ENCODE measurements at places on chromosomes 3 and 15.

DNA sequence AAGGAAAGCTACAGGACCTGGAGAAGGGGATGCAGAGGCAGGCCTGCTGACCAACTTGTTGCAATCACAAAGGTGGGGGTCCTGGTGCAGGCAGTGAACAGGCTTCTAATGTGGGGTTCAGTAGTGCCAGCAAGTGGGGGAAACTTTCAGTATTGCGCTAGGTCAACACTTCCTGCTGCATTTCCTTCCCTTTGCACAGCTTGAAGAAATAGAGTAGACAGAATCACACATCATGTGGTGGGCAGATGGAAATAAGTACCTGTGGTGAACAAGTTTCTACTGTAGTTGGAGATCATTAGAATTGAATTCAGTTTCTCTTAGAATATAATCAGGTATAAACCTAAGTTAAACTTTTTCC lies 63.4 kb downstream of the RGMA start:
- DNase-seq, result no peak

DNA sequence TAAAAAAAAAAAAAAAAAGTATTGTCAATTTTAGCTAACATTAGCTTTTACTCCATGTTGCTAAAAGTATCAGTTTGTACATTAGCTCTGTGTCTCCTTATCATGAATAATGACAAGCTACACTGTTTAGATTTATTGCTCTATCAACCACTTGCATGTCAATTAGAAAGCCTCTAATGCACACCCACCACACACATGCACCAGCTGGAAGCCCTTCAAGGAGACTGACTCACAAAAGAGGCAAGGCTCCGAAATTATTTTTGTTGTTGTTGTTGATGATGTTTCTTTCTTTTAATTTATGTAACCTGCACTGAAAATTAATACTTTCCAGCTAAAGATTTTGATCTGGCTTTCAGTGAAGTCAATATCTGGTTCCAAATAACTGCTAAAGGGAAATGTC lies 71.5 kb downstream of the ETFA start:
- DNase-seq, result no peak

DNA sequence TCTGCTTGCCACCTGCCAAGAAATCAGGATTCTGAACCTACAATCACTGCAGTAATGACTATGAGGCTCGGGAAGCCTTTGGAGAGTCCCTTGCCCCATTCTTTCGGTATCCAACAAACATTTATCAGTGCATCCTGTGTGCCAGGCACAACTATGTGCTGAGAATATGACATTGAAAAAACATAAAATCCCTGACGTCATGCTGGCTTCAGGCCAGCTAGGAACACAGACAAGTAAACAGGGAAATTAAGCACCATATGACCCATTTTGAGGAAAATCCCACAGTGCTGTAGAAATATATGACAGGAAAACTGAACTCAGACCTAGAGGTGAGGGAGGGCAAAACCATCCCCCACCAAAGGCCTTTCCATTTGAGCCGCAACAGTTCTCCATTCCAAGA lies 34.1 kb upstream of the DET1 start:
- no peak for DNase-seq

DNA sequence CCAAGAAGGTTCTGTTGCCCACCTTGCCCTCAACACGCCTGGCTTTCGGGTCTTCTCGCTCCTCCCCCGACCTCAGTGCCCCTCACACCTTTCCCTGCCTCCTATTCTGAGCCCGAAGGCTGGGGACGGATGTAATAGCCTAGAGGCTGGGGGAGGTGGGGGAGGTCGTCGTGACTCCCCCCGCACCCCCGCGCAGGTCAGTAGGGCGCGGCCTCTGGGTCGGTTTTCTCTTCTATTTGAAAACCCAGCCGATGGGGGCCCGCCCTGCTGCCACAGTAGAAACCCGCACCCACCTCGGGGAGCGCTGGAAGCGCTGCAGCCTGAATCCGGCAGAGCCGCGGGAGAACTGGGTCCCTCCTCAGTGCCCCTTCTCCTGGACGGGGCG lies 1.0 kb upstream of the RBPMS2 start:
- no peak for DNase-seq

GRCh38 chr15:74387621-74388362 lies 20.3 kb upstream of the CYP11A1 start:
- no peak for DNase-seq

- no peak for DNase-seq
These were observed 50.3 kb upstream of the SELENOK start for GRCh38 chr3:53941950-53942349.

DNA sequence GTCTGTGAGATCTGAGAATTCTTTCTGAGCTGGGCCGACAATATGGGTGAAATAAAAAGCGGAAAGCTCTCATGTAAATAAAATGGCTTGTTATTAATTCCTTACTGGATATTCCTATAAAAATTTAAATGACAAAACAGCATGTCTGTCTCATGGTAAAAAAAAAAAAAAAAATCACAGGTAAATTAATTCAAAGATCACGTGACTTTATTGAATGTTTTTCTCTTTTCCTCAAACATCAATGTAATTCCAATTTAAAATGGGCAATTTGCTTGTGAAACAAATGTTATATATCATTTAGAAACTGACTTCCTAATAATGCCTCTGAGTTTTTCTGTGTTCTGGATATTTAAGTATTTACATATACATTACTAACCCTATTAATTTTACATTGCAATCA lies 280.3 kb downstream of the NR2F2 start:
- no peak for DNase-seq

GRCh38 chr3:145776782-145777408 lies 384.1 kb downstream of the PLOD2 start:
- DNase-seq, result no peak

- DNase-seq, result no peak
These were observed 49.1 kb downstream of the IQSEC1 start for GRCh38 chr3:13023971-13024764.

GRCh38 chr15:66698318-66698961 lies 3.6 kb upstream of the SMAD6 start:
- no peak for DNase-seq

- no peak for DNase-seq
These were observed 44.3 kb upstream of the APEH start for GRCh38 chr3:49629866-49630265.

GRCh38 chr3:190261015-190261414 lies 61.2 kb downstream of the CLDN1 start:
- DNase-seq, result no peak

DNA sequence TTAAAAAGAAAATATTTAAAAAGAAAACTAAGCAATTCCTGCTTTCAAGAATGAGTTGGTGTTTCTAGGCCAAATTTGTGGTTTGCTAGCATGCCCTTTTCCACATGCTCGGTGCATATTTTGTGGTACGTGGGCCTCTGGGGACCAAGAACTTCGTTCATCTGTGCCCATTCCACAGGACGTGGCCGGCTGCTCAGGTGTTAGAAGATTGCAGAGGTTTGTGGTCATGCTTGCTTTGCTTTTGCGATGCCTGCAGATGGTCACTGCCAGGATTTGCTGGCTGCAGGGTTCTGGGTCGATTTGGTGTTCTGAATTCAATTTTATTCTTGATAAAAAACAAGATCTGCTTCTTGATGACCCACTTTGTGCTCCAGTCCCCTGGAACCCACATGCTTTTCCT lies 7.5 kb downstream of the PSTPIP1 start:
- no peak for DNase-seq

GRCh38 chr3:50078622-50079021 lies 10.1 kb upstream of the RBM5 start:
- DNase-seq, result no peak

DNA sequence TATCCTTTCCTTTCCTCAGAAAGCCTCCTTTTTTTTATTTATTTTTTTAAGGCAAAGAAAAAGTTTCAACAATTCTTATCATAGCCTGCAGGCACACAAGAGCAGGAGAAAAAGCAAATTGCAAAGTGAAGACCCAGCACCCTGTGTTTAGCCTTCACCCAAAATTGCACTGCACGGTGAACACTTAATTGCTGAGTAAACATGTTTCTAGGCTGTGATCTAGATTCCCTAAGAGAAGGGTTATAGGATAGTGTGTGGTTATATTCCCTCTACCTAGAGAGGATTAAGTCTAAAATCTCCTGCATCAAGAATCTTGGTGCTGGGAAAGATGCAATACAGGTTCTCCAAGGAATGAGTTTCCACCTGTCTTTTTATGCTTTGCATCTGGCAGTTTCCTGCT lies 70.2 kb upstream of the BFSP2 start:
- DNase-seq, result no peak

DNA sequence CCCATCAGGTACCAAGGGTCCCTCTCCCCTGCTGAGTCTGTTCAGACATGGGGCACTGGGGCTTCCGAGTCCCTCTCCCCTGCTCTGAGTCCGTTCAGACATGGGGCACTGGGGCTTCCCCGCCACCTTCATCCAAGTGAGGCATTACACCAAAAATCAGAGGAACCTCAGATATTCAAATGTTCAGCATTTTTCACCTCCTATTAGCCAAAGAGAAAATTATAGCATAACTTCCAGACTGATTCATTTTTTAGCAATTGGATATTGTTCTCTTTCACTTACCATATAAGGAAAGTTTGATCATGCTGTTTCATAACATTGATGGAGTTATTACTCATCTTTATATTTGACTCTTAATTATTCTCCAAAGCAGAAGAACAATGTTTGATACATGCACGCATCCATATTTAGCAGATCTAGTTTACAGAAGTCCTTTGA lies 213.9 kb downstream of the MTHFS start:
- no peak for DNase-seq

DNA sequence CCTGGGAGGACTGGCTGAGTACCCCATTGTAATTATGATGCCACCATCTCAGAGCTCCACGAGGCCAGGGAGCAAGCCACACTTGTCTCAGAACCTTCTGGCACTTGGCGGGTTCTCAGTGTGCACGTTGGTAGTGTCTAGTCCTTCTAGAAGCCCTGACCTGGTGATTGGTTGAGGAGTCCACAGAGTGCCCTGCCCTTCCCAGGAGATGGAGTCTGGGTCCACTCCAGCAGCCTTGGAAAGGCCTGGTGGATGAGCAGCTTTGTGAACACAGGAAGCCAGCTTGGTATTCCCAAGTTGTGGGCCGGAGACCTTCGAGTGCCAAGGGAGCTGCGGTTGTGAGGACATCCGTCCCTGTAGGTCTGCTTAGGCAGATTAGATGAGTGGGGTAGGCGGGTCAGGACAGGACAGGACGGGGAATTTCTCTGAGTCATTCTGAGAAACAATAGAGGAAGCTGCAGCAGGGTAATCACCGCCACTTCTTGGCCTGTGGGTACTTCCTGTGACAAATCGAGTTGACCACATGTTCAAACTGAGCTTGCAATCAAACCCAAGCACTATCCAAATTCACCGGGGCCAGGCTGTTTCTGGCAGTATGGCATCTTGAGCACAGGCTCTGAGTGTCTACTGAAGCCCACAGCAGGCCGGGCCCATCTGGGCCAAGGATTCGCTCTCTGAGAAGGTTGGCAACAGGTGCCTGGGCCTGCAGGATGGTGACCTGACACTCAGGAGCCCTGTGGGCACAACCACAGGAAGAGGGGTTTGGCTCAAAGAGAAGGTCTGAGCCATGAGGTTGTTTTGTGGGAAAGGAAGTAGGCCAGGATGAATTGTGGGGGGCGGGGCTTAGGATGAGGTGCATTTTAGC lies 71.5 kb upstream of the PLXNA1 start:
- DNase-seq, result no peak

DNA sequence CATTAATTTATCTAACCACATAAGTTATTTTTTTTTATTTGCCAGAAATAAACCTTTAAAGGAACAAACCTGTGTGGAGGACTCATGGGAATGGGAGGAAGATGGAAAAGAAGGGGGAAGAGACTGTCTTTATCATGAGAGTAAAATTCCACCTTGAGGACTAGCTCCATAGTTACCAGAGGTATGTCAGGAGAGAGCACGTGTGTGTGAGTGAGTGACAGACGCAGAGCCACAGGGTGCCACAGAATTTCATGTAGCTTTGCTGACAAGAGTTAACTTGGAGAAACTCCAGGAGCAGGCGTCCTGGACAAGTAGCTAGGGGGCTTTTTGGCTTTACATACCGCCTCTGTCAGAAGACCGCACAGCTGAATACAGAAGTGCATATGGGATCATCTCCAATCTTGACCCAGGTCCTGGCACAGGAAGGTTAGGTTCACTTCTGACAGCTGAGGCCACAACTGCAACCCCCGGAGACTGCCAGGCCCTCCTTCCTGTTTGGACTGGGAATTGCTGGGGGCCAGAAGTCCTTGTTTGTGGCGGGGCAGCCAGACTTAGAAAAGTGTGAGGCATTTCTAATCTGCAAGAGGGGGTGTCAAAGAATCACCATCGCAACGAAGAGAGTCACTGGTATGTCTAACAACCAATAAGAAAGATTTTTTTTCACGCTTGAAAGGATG lies 197.8 kb upstream of the TPM1 start:
- no peak for DNase-seq

GRCh38 chr15:89016549-89017041 lies 71.7 kb upstream of the ABHD2 start:
- no peak for DNase-seq

DNA sequence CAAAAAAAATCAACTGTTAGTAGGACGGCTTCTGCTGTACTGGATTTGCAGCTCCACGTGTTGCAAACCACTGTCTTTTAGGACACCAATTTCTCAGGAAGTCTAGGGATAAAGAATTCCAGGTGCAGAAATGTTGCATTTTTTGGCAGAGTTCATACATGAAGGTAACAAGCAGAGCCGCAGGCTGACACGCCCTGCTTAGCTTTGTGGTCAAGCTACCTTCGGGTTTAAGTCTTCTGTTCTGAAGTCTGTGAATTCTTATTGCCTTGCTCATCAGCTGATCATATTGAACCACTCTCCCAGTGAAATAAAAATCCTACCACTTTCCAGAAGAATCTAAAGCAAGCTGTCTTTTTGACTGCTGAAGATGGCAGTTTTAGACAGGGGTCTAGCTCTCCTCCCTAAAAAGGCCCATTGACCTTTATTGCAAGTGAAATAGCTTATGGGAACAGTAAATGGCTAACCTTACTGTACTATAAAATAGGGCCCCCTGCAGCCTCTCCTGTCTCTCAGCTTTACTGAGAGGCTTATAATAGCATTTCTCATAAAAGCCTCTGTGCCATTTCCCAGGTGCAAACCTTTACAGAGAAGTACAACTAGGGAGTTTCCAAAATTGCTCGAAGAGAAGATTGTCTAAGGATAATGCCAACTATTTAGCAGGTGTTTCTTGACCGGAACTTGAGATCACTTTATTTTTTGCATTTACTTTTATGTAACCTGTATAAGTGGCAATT lies 262.2 kb upstream of the IL12A start:
- no peak for DNase-seq

GRCh38 chr15:42608110-42608531 lies 32.7 kb downstream of the STARD9 start:
- DNase-seq, result no peak

GRCh38 chr3:51519848-51520247 lies 18.7 kb upstream of the RAD54L2 start:
- DNase-seq, result no peak

DNA sequence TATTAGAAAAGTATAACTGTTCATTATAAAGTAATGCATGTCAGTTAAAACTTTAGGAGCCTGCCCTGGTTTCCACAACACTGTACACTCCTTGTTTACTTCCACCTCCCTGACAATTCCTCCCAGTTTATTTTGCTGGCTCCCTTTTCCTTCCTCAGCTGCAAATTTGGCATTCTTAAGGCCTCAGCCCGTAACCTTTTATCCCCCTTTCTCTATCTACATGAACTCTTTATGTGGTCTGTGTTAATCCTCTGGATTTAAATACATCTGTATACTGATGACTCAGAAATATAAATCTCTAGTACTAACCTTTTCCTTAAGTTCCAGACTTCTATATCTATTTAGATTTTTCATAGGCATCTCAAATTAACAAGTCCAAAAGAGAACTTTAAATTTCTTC lies 143.6 kb downstream of the OTOL1 start:
- no peak for DNase-seq
